ENCODE measurements at places on chromosomes 6 and 20. TPM values are rescaled to one million over a fixed set of nuclear protein-coding genes. Genes with fewer than 3 reads are reported as not detected.

- no peak for DNase-seq
Measured at GRCh38 chr6:36132246-36132895, 2.1 kb downstream of the MAPK13 start.

DNA sequence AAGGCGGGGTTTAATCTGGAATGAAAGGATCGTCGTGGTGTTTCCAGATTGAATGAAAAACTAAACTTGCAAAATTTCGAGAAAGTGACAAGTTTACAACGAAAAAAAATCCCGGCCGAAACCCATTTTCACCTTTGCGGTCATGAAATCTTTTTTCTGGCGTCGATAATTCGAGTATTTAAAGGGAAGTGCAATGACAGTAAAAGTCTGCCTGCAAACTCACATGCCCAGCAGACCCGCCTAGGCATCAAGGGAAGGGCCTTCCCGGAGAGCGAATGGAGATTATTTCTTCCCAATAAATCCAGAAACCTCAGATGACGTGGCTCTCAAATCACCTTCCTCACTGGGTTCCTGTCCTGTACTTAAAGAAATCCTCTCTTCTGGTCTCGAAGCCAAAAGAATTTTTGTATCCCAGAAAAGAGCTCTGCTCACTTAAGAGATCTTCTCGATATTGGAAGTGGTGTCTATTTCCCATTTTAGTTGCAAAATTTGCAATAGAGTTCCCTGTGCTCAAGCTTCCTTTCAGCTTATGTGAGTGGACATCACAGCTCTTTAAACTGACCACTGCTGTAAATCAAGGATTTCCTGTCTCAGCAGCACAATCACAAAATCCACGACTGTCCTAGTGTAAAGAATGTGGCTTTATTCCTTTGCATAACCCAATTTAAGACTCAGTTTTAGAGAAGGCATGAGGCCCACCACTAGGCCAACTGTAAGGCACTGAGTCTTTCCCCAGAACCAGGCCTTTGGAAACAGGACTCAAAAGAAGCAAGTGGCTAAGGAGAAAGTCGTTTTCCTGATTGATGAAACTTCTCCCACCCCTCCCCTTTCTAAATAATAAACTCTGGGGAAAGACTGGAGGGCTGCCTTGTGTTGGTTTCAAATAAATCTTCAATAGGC lies 3.9 kb downstream of the OLIG3 start:
- DNase-seq: no peak

The NDUFAF4 gene
- total RNA-seq: 19.6 TPM

GRCh38 chr6:168027521-168027920 lies 30.1 kb downstream of the KIF25 start:
- no peak for DNase-seq

GRCh38 chr6:42333612-42334011 lies 116.0 kb upstream of the MRPS10 start:
- DNase-seq: no peak
